ENCODE measurements at places on chromosomes 4 and X.

DNA sequence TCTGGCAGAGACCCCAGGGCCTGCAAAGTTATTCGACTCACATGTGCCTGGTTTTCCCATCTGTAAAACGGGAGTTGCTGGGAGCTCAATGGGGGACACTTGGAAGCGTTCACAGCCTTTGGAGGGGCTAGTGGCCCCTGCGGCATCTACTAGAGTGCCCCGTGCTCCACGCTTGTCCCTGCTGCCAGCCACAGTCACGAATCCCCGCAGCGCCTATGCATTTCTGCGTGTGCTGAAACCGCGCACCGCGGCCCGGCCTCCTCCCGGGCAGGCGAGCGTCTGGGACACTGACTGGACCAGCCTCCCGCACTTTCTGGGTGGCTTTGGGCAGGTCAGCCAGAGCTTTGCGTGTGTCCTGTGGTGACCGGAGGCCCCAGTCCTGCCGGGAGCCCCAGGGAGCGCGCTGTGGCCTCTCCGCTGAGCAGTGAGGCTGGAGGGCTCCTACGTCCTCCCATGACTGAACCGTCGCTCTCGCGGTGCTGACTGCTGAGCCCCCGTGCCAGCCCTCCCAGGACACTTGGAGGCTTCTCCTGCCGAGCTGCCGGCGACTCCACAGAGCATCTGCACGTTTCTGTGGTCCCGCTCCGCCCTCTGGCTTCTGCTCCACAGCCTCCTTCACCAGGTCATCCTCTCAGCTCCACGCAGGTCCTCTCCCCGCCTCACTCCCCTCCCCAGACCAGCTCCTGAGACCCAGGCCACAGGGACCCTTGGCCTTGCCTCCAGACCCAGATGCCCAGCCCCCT, 36.3 kb downstream of the PIGG start:
- DNase-seq, result no peak

DNA sequence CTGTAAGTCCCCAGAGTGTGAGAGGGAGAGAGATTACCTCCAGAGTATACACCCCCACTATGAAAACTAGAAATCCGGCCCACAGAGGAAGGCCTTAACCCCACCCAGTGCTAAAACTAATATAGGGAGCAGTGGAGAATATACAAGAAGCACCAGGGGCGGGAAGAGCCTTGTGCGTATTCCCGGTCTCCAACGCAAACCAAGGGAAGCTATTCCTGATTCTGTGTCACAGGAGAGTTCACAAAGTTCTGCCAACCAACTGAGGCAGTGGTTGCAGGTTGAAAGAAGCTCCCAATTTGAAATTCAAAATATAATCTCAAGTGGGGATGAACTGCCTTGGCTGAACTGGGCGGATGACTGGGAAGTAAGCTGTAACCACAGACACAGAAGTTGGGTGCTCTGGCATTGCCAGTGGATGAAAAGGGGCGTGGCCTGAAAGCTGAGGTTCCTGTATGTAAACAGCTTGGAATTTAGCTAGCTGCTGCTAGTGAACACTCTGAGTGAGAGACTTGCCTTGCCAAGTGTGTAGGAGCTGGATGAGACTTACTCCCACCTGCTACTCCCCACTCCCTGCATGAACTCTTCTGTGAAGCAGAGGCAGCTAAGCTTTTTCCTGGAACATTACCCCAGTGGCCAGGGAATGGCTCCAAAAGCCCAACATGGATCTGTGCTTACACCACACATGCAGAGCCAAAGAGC, 32.7 kb downstream of the ELF2 start:
- no peak for DNase-seq

DNA sequence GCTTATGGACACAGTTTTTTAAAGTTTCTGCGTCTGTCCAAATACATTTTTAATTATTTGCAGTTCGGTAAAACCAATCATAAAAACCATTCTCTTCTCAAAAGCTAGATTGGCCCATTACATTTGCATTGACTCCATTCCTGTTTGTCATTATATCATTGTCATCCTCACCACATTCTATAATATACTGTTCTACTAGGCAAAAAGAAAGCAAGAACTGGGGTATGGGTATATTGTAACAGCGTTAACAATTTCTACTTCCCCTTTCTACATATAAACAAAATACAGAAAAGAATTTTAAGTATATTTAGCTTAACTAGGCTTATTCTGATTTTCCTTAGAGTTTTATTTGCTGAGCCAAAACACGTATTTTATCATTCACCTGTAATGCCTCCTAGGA, 91.8 kb downstream of the RAP1GDS1 start:
- no peak for DNase-seq

GRCh38 chr4:145739845-145740244, 59.9 kb downstream of the C4orf51 start:
- no peak for DNase-seq

DNA sequence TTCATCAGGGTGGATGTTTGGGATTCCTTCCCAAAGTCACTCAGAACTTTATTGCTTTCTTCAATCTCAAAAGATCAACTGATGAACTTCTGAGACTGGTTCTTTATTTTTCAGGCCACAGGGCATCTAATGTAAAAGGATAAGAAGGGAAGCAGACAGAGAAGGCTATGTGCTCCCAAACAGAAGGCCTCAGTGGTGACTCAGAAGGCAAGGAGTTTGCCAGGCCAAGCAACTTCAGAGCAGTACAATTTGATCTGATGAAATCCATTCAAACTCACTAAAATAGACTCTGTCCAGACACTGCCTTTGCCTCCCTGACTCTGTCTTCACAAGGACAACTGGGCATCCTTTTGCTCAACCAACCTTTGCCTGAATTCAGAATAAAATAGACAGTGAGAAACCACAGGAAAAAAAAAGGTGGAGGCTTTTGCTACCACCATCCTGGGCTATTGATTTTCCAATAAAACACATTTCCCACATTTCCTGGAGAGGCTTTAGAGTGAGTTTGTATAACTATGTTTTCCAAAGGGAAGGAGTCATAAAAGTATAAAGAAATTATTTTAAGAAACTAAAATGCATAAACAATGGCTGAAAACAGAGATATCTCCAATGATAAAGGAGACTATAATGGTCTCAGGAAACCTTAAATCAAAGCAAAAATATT, 55.2 kb downstream of the ARHGEF6 start:
- no peak for DNase-seq

- DNase-seq, result no peak
These were observed 61.8 kb downstream of the DMD start for GRCh38 chrX:33149580-33149979.

DNA sequence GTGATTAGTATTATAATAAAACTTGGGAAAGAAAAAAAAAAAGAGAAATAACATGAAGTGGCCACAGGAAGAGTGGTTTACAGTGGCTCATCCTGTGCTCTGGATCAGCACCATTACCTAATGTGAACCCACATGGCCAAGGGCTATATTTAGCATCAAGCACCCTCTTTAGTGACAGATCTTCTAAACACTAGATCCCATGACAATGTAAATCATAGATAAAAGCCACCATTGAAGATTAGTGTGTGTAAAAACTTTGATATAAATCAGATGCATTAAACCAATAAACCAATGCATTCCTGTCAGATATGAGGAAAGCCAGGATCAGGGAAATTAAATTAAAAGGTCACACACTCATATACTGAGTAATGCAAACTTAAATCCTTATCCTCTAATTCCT, 400.6 kb upstream of the MAGEB18 start:
- DNase-seq, result no peak

DNA sequence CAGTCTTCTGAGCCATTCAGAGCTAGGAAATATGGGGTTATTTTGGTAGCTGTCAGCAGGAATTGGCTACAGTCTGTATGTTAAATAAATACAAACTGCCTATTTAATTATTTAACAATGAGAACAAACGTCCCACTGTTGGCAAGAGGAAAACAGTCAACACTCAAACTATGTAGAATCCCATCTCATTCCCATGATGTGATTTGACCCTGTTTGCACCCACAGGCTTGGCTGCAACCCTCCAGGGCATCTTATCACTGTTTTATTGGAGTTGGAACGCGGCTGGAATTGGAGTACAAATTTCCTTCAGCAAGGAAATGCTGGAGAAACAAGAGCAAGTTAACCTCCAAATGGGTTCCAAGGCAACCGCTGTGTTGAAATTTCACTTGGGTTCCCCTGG, 124.0 kb downstream of the KIT start:
- no peak for DNase-seq

- no peak for DNase-seq
These were observed 372.6 kb upstream of the CTSO start for GRCh38 chr4:156326246-156326645.

GRCh38 chr4:167893531-167893930, 198.8 kb upstream of the ANXA10 start:
- DNase-seq, result no peak

GRCh38 chrX:71632923-71633657, 14.8 kb upstream of the CXCR3 start:
- peak; percentile 60 for DNase-seq

- no peak for DNase-seq
These were observed 394 bp downstream of the MED14 start for GRCh38 chrX:40734971-40735324.

DNA sequence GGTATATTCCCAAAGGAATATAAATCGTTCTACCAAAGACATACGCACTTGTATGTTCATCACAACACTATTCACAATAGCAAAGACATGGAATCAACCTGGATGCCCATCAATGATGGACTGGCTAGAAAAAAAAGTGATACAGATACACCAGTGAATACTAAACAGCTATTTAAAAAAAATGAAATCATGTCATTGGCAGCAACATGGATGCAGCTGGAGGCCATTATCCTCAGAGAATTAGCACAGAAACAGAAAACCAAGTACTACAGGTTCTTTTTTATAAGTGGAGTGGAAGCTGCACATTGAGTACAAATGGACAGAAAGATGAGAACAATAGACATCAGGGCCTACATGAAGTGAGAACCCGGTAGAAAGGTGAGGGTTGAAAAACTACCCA, 81.4 kb downstream of the ANTXR2 start:
- no peak for DNase-seq

- DNase-seq, result no peak
These were observed 127.2 kb upstream of the SLIT2 start for GRCh38 chr4:20124317-20125026.

GRCh38 chrX:72102760-72103159, 29.0 kb downstream of the RTL5 start:
- no peak for DNase-seq

- no peak for DNase-seq
These were observed 381.2 kb upstream of the NR3C2 start for GRCh38 chr4:148823419-148823769.

GRCh38 chr4:96708766-96709165, 868.9 kb downstream of the PDHA2 start:
- DNase-seq, result no peak

DNA sequence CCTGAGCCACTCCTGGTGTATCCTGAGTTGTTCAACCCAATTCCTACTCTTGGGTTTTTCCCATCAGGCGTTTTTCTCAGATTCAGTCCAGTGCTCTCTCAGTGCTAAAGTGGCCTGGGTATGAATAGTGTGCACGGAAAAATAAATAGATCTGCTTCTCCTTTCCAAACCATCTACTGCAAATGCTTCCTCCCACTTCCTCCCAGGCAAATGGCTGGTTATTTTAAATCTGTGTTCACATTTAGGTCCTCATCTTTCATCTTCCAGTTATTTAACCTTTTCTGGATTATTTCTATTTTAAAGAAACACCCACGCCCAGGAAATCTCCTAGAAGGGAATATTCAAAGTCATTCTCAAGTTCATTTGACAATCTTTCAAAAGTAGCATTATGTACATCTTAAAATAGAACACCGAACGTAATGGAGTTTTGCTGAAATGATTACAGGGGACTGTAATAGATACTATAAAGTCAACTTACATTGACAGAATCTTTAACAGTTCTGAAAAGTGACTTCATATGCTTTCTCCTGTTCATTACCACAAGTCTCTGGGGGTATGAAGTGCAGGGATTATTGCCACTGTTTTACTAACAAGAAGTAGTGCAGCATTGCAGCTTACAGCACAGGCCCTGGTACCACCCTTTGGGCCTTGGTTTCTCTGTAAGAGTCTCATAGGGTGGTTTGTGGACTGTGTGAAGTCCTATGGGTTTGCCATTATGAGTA, 66.3 kb downstream of the MED28 start:
- no peak for DNase-seq

DNA sequence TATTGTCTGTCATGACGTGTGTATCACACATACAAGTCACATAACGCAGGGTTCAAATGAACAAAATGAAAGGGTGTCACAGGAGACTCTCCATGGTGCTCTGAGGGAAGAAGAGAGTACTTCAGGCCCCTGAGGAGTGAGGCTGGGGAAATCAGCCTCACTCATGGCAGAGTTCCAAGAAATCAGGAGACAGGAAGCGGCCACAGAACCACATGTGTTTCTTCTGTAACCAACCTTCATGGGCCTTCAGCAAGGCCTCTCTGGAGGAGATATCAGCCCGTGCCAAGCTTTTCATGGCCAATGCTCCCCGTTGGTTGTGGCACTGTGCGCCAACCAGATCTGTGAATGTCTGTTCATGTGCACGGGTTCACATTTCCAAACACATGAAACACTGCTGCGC, 76.0 kb downstream of the NAT8L start:
- no peak for DNase-seq

- DNase-seq, result no peak
These were observed 49.2 kb downstream of the SMARCAD1 start for GRCh38 chr4:94256828-94257227.

DNA sequence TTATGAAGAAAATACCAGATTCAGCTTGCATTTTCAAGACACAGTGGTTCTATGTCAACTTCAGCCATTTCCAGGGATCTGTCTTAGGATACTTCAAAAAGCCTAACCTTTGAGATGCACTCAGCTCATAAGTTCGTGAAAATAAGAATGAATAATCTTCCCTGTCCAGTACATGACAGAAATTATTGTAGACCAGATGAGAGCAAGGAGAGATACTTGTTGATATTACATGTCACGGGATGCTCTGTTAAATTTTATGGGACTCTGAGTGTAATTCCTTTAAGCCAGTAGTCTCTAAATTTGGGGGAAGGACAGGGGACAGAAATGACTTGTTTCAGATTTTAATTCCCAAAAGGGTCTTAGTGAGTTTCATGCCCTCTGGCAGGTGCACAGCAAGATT, 8.8 kb downstream of the TBL1X start:
- no peak for DNase-seq

- no peak for DNase-seq
These were observed 69.8 kb downstream of the DTHD1 start for GRCh38 chr4:36351082-36351666.

- DNase-seq, result no peak
These were observed 45.5 kb downstream of the PRDM5 start for GRCh38 chr4:120877021-120877420.

DNA sequence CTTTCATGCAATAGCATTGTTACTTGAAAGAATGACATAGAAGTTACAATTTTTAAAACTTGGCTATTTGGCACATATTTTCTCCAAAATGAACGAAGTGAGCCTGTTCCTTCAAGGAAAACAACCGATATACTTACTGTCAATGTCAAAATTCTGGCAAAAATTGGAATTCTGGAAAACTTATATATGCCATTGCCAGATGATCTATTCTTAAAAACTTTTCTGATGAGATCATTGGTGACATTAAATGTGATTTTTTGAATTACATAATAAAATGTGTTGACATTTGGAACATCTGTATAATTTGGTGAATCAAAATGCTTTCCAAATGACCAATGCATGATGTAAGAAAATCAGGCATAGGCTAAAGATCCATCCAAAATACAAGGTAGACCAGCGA, 209.0 kb downstream of the SCFD2 start:
- no peak for DNase-seq
